Cerebellar nuclear complex (tissue), 1 donor: ENCODE measurements at places on chromosomes 5 and 9.

DNA sequence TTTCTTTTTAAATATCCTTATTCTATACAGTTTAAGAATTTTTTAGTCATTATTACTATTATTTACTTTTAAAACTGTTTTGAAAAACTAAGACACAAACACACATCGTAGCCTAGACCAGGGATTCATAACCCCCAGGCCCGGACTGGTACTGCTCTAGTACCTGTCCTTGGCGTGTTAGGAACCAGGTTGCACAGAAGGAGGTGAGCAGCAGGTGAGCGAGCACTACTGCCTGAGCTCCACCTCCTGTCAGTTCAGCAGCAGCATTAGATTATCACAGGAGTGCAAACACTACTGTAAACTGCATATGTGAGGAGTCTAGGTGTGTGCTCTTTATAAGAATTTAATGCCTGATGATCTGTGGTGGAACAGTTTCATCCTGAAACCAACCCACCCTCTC lies 357.0 kb downstream of the PTPRD start:
- no peak for DNase-seq

DNA sequence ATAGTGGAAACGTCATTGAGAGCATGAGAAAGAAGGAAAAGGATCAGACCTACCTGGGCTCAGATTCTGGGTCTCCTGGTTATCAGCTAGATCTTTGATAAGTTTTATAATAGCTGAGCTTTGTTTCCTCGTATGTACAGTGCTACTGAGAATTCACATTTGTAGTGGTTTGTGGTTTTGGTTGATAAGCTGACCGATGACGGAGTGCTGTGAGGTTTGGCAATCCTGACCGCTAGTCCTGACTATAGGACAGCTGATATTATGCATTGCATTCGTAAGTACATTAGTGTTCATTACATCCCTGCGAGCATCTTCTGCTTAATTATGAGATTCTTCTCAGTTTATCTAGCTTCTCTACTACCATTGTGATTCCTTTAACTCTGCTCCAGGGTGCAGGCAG lies 190.7 kb upstream of the SLC27A6 start:
- no peak for DNase-seq

DNA sequence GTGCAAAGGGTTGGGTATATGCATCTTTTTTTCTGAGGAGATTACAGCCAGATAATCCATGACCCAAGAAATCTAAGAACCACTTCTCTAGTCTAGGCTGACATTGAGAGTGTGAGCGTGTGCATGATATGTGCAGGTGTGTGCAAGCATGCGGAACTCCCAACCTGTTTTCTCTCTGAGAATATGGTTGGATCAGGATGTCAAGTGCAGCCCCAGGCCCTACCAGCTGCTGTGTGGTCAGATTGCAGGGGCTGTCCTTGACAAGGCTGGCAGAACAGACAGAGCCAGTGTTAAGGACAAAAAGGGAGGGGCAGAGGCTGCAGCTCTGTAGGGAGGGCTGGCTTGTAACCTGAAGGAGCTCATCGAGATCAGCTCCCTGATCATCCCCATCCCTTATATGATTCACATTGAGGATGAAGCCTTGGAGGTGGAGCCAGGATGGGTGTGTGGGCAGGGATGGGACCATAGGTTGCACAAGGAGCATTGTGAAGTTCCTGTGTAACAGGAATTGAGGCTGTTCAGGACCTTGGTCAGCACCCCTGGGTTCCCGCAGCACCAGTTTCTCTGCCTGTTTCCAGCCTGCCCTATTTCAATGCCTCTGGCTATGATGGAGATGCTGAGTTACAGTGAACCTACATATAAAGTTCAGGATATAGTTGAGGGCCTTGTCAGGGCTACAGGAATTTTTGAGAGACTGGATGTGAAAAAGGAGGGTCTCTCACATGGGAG lies 52.6 kb upstream of the ARAP3 start:
- no peak for DNase-seq

DNA sequence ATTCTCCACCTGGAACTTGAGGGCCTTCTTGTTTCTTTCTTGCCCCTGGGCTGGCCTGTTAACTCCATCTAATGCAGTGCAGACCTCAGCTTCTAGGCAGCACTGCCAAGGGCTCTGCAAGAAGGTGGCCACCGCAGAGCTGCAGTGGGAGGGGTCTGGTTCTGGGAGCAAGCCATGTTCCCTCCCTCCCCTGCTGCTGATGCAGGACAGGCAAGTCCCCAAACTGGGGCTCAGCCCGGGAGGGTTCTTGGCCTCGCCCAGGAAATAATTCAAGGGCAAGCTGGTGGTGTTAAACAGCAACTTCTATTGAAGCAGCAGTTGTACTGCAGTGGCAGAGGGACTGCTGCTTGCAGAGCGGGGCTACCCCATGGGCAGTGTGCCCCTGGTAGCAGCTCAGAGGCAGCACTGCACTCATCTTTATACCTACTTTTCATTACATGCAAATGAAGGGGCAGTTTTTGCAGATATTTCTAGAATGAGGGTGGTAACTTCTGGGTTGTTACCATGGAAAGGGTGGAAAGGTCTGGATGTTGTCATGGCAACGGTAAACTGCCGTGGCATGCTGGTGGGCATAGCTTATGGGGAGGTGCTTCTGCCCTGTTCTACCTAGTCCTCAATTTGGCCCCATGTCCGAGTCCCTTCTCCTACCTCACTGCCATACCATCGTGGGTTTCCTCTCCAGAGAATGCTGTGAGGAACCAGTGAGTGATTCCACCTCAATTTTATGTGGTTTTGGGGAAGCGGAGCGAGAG lies 82.1 kb downstream of the WDR41 start:
- no peak for DNase-seq

GRCh38 chr9:79600466-79600865 lies 28.7 kb downstream of the TLE4 start:
- no peak for DNase-seq

DNA sequence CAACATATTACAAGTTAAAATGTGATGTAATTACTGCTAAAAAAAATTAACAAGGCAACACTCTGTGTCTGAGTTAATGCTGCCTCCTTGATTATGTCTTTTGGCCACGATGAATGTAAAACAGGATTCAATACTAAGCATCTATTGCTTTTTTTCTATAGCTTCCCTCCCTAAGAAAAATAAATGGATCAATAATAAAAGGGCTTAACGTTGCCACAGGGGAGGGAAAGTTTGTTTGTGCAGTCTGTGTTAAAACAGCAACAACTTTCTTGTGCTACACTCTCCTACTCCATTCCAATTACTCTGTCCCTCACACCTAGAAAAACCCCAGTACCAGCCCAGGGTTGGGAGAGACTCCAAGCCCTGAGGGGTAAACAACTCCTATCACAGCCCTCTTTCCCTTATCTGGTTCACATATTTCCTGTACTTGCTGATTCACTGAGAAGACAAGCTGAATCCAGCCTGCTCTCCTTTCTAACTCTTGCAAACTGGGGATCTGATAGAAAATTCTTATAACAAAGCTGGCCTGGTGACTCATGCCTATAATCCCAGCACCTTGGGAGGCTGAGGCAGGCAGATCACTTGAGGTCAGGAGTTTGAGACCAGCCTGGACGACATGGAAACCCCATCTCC lies 44.8 kb downstream of the PTPN3 start:
- no peak for DNase-seq

DNA sequence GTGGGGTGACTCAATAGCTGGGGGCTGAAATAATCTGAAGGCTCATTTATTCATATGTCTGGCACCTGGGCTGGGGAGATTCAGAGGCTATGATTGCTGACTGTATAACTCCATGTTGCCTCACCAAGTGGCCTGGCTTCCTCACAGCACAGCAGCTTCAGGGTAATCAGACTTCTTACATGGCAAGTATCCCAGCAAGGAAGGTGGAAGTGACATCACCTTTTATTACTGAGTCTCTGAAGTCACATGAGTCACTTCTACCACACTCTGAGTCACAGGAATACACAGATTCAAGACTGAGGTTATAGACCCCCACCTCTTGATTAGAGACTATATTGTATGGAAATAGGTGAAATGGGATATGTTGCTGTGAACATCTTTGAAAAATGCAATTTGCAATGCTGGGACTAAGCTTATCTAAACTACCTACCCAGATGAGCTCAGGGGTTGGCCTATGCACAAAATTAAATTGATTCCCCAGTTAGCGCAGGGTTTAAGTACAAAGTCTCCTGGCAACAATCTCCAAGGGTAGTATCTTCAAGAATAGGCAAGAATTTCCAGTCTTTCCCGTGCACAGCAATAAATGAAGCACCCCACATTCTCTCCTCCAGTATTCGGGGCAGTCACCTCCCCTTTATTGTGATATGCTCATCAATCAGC lies 553.1 kb downstream of the LRRC70 start:
- no peak for DNase-seq

DNA sequence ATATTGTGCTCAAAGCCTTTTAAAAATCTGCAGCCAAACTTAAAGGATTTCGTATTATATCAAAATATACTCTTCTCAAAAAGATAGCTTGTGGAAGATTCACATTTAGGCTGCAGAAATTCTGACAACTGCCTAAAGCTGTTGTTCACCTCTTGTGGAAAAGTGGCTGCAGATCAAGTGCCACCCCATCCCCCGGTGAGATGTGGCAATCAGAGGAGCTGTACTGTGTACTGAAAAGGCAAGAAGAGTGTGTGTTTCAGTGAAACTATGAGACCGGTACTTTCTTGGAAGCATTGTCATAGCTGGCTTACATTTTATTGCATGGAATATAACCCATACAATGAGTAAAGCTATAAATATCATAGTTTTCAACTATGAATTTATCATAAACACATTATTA lies 64.3 kb downstream of the CDH18 start:
- DNase-seq: no peak

- DNase-seq: no peak
Observed at GRCh38 chr5:76733049-76733417, 17.1 kb downstream of the F2R start.

DNA sequence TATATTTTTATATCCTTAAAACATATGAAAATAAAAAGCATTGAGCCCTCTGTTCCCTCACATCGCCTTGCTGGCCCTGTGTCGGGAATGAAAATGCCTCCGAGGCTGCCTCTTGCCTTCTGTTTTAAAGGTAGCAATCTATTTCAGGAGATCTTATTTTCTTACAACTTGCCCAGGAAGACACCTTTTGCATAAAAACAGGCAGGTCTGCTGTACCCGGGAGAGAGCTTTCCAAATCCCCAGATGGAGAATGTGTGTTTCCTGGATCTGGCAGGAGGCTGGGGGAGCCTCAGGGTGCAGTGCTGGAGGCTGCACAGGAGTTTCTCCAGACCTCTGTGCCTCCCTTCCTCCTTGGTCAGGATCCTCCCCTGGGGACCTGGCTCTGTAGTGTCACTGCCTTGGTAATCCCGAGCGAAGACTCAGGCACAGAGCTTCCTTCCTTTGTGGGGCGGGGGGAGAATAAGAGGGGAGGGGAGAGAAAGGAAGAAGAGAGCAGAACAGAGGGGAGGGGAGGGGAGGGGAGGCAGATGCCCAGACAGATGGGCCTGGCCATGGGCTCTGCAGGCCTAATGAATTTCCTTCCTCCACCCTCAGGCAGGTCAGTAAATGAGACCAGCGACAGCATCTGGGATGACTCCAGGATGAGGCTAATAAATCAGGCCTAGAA lies 104.0 kb upstream of the BOD1 start:
- DNase-seq: no peak

DNA sequence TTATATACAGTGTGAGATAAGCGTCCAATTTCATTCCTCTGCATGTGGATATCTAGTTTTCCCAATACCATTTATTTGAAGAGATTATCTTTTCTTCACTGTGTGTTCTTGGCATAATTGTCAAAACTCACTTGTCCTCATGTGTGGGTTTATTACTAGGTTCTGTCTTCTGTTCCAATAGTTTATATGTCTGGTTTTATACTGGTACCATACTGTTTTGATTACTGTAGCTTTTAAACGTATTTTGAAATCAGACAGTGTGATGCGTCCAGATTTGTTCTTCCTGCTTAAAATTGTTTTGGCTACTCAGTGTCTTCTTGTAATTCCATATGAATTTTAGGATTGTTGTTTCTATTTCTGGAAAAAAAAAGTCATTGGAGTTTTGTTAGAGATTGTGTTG lies 10.2 kb downstream of the NDUFAF2 start:
- DNase-seq: no peak
